ENCODE measurements at places on chromosomes 4 and X.

- DNase-seq = no peak
These were observed 70.9 kb downstream of the EPHA5 start for GRCh38 chr4:65599340-65599739.

- no peak for DNase-seq
These were observed 8.7 kb downstream of the ANXA10 start for GRCh38 chr4:168101026-168101425.

- DNase-seq = no peak
These were observed 149.6 kb downstream of the ANAPC10 start for GRCh38 chr4:144948421-144948820.

DNA sequence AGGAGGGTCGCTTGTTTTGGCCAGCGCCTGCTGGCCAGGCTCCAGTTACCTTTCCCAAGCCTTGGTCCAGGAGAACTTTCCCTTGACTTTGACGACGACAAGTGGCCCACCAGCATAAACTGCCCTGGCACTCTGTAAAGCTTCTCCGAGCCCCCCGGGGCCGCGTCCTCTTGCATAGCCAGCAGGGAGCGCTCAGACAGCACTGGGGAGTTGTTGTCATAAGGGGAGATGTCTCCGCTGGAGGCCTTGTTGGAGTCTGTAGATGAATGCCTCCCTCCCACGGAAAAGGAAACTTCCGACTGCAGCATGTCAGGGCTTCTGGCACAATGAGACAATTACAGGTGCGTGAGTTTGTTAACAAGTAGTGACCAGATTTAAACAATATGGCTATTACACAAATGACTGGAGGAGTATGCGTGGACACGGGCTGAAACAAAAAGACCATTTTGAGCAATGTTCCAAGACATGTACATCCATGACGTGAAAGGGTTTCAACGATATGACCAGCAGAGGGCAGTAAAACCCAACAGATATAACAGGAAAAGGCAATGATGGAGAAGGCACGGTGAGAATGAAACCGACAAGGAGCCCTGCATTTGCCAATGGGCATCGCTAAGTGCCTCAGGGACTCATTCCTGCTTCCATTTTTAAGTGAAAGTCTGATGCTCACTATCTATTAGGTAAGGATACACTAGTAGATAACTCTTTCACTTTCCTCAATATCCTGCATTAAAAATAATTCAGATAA, 33.0 kb downstream of the HCCS start:
- DNase-seq = no peak

- DNase-seq = no peak
These were observed 879.1 kb downstream of the ARAP2 start for GRCh38 chr4:35365186-35365585.

DNA sequence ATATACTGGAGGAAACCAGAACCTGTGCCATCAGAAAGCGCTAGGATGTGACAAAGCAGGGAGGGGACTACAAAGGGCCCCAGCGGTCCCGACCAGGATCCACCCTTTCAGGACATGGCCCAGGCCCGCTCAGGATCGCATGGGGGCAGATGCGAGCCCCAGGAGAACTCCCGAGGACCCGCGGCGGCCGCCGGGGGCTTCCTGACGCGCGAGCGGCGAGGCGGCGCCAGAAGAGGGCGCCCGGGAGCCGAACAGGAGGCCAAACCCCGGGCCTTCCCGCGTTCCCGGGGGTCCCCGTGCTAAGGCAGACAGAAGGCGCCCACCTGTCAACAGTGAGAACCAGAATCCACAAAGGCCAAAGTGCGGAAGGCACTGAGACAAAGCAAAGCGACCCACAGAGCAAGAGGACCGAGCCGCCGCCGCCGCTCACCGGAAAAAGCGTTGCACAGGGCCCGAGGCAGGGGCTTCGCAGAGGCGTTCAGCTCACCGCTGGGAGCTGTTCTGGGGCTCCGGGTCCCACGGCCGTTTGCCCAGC, 7.3 kb upstream of the OPN1LW start:
- DNase-seq = peak; percentile 58

- DNase-seq = no peak
These were observed 52.5 kb downstream of the BANK1 start for GRCh38 chr4:101843054-101843453.

- peak; percentile 43 for DNase-seq
These were observed 5.9 kb downstream of the ZFYVE28 start for GRCh38 chr4:2412534-2412884.

DNA sequence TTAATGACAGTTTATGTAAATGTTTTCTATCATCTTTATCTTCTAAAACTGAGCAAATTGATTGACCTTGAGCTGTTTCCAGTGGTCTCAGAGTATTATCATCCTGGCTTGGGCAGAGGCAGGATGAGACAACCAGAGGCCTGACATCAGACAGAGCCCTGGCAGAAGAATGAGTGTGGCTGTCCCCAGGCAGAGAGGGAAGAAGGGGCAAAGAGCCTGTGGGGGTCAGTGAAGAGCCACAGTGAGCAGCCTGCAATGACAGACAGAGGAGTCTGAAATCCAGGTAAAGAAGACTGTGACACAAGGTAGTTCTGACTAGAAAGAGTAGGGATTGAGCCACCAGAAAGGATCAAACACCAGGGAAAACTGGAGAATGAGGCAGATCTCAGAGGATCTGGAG, 182.4 kb upstream of the ARSJ start:
- no peak for DNase-seq

- no peak for DNase-seq
These were observed 19.3 kb downstream of the JAKMIP1 start for GRCh38 chr4:6180841-6181631.

DNA sequence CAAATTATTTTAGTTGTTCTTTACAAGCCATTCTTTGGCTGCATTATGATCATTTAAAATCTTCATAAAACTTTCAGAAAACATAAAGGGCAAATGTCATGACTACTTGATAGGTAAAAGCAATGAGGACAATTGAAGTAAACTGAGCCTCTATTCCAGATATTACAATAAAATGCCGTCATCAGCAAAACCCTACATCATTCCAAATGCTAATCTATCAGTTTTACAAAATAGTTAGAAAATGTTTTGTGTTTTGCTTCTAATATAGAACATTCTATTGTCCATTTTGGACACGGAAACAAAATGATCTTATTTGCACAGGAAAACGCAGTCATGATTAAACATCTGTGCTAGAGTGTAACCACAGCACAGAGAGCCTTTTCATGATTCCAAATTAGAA, 1330.6 kb upstream of the ADGRL3 start:
- no peak for DNase-seq

GRCh38 chr4:132593717-132594400, 555.2 kb upstream of the PCDH10 start:
- DNase-seq = no peak

- no peak for DNase-seq
These were observed 243.5 kb downstream of the SHOX start for GRCh38 chrX:874061-874460.

GRCh38 chr4:7537853-7538400, 103.2 kb upstream of the PSAPL1 start:
- no peak for DNase-seq

DNA sequence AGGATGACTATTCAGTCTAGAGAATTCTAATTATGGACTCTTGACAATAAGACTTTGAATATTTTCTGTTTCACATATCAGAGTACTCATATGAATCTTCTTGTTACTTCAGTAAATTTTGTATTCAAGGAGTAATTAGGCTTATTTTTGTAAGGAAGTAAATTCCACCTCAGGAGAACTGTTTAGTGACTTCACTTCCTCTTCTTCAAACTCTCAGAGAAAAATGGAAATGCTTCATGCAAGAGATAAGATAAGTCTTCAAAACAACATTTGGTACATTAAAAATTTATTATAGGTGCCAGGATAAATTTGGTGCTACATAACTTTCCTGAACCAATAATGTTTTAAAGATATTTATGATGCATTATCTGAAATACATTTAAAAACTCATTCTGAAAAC, 1421.9 kb downstream of the PCDH7 start:
- no peak for DNase-seq
